ENCODE measurements at places on chromosomes 2 and 18. TPM values are rescaled to one million over a fixed set of nuclear protein-coding genes. Genes with fewer than 3 reads are reported as not detected.

DNA sequence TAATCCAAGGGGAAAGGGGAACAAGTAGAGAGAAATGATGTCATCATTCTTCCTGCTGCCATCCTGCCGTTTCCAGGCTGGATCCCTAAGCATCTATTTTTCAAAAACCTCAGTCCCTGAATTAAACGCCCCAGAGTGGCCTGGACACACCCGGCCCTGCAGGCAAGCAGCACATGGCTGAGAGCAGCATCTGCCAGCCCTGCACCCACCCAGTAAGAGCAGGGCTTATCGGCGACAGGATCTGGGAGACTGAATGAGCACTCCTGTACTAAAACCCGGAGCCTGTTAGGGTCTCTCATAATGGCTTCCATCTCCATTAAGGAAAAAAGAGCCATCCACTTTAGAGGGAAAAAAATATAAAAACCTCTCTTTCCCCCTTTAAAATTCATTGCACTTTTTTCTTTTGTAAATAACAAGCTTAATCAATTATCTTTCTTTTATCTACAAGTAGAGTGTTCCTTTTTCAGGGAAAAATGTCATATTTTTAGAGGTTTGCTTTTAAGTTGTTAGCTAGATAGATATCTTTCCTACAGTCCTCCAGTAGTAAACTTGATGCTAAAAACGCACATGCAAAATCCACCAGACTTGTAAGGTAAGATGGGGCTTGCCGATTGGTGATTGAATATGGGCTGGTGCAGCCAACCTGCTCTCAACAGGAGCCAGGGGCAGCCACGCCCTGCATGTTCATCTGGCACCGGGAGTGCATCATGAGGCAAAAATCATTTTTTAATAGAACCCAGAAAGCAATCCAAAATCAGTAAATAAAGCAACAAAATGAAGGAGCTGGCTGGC is 457.8 kb downstream of the EIPR1 start:
- no peak for DNase-seq

GRCh38 chr2:239910851-239911640 is 114.1 kb downstream of the NDUFA10 start:
- no peak for DNase-seq

GRCh38 chr2:109676346-109676902 is 62.3 kb downstream of the SOWAHC start:
- DNase-seq: no peak

GRCh38 chr2:54275541-54275940 is 19.5 kb upstream of the TSPYL6 start:
- no peak for DNase-seq

DNA sequence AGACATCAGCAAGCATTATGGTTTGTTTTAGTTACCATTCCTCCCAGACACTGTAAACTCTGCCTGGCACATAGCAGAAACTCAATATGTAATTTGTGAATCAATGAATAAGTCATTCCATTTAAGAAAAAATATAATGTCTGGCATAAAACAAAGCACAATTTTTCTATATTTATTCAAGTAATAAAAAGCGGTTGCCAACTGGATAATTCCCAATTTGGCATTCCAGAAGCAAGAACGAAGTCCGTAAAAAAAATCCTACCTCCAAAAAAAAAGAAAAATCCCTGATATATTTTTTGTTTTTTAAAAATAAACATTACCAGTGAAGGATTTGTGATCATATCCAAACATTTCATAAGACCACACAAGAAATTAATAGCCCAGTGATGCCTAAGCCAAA is 351.3 kb upstream of the LRRTM4 start:
- no peak for DNase-seq

DNA sequence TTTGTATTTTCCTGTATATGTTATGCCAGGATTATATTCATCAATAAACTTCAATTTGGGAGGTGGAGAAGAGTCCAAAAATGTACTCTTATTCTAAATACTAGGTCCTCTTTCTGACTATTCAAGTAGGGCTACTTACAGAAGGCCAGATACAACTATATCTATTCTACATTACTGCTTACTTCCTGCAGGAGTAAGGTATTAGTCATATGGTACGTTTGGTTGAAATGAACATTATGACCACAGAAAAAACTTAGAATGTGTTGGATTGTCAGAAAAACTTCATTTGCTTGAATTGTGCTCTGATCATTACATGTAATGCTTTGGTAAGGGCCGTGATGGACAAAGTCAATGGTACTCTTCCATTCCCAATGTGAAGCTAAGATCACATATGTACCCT is 35.0 kb downstream of the STAT4 start:
- DNase-seq: no peak

DNA sequence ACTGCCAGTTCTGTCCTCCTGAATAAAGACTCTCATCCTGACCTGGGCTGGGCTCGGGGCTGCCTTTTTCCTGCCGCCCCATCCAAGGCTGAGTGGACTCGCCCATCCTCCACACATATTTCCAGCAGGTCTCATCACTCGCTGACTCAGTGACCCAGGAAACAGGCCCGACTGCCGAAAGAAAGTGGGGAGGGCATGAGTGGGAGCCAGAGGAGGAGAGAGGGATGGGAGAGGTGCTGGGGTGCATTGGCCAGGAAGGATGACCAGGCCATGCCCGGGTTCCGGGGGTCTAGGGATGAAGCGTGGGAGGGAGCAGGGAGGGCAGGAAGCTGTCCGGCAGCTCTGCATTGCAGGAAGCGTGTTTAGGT is 66.7 kb downstream of the TWIST2 start:
- peak; percentile 60 for DNase-seq

- no peak for DNase-seq
Observed at GRCh38 chr18:47262301-47263149, 11.1 kb upstream of the SKOR2 start.

- DNase-seq: no peak
Observed at GRCh38 chr2:233423552-233423860, 69.2 kb downstream of the DGKD start.

GRCh38 chr2:64857581-64858471 is 131.4 kb upstream of the SLC1A4 start:
- no peak for DNase-seq

GRCh38 chr2:97711394-97711711 is 2.0 kb upstream of the ZAP70 start:
- no peak for DNase-seq

- no peak for DNase-seq
Observed at GRCh38 chr2:144995482-144995881, 475.6 kb upstream of the ZEB2 start.

GRCh38 chr2:241214209-241214608 is 25.7 kb downstream of the ANO7 start:
- no peak for DNase-seq

DNA sequence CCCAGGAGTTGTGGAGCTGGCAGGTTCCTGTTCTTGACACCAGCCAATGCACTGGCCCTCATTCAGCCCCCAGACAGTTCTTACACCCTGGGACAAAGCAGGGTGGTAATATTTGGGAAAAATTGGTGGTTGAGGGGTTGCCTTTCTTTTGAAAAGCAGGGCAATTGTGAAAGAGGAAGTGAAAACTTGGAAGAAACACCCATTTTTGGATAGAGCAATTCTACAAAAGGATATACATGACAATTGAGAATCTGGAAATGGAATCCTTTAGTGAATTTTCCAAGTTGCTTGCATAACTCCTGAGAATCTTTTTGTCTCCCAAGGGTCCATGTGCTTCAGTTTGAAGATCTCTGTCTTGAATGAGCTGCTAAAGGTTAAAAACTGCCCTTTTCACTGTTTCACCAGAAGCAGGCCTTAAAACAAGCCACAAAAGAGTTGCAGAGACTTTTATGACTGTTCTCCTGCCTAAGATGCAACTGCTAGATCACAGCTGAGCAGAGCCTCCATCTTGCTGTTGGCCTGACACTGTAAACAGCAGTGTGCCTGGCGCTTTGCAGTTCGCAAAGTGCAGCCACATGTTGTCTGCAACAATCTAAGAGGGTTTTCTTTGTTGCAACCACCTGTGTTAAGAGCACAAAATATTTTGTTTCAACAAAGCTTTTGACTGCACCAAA is 11.8 kb downstream of the COL4A4 start:
- DNase-seq: no peak

- no peak for DNase-seq
Observed at GRCh38 chr2:194672994-194673393, 984.0 kb upstream of the SLC39A10 start.

- no peak for DNase-seq
Observed at GRCh38 chr2:34998741-34999140, 1356.8 kb upstream of the CRIM1 start.

DNA sequence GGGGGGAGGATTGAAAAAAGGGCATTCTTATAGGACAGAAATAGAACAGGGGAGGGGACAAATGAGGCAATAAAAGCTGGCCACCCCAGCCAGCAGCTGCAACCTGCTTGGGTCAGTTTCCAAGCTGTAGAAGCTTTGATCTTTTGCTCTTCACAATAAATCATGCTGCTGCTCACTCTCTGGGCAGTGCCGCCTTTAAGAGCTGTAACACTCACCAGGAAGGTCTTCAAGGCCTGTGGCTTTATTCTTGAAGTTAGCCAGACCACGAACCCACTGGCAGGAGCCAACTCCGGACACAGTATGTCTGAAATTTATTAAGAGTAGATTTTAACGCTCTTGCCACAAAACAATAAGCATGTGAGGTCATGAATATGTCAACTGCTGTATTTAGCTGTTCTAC is 649.9 kb upstream of the RAB6C start:
- no peak for DNase-seq

DNA sequence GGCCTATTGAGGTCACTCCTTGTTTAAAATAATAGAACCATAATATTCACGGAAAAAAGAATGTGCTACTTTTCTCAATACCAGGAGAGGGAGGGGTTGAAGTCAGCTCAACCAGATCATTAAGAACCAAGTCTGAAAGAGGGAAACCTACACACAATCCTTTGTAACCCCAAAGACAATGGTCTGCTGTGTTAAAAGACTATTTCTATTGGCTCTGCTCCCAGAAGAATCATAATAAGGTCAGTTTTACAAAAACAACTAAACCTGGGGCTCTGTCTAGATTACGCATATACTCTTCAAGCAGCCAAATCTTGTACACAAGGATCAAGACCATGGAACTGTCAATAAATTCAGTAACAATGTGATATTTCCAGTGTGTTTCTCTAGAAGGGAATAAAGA is 177.2 kb upstream of the CRIM1 start:
- DNase-seq: no peak

DNA sequence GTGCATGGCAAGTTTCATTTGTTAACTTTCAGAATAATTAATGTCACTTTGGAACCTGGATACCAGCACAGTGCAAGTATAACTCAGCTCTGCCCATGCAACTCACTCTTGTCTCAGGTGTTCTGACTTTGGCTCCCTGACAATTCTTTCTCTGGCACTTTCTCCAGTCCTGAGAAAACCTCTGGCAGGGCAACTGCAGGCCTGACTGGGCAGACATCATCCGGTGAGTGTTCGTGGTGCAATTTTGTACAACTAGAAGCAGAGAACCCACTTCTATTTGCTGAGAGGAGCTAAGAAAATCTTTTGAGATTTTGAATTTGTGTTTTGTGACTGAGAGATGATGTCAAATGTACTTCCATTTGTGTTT is 143.0 kb downstream of the AQP4 start:
- no peak for DNase-seq

GRCh38 chr18:26868968-26869586 is 3.6 kb upstream of the AQP4 start:
- DNase-seq: no peak

DNA sequence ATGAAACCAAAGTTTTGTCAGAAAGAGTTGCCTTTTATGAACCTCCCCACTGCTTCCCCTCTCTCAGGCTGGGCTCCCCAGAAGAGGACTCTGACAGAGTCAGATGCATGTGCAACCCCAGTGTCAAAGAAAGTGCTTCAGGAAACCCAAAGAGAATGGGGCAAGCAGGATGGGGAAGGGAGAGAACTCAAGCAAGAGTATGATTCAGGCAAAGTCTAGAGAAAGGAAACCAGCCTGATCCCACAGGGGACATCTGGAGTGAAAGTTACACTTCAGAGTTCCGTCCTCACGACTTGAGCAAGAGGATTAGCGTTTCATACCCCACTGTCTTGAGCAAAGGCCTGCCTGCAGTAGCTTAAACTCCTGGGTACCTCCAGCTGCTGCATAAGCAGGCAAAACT is 51.8 kb upstream of the EPC2 start:
- no peak for DNase-seq

GRCh38 chr2:175872721-175873120 is 129.3 kb downstream of the LNPK start:
- DNase-seq: no peak

GRCh38 chr18:48924630-48925490 is 25.9 kb downstream of the SMAD7 start:
- peak; percentile 20 for DNase-seq

DNA sequence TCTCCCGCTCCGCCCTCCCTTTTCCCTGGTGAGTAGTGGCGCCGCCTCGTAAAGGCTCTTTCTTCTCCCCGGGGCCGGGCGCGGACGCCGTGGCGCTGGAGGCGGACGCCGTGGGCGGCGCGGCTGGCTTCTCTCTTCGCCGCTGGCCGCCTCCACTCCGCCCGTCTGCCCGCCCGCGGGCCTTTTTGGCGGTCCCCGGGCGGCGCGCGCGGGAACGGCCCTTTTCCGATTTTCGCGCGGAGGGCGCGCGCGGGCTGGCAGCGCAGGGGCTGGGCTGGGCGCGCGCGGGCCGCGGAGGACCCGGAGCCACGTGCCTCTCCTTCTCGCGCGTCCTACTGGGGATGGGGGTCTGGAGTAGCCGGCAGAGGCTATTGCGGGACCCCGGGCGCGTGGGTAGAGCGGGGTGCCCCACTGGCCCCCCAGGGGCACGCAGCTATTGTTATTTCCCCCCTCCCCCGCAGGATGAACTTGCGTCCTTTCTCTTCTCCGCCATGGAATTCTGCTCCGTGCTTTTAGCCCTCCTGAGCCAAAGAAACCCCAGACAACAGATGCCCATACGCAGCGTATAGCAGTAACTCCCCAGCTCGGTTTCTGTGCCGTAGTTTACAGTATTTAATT is 472 bp downstream of the SLC20A1 start:
- peak; percentile 42 for DNase-seq

DNA sequence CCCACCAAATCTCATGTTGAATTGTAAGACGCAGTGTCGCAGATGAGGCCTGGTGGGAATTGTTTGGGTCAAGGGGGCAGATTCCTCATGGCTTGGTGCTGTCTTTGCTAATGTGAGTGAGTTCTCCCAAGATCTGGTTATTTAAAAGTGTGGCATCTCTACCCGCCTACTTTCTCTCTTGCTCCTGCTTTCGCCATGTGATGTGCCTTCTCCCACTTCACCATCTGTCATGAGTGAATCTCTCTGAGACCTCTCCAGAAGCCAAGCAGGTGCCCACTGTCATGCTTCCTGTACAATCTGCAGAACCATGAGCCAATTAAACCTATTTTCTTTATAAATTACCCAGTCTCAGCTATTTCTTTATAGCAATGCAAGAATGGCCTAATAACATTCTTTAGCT is 246.6 kb upstream of the CDH20 start:
- DNase-seq: no peak

MC4R gene
- total RNA-seq: not detected

LRRC30 gene
- not detected for total RNA-seq

KCNE4 gene
- total RNA-seq: 3.1 TPM

ALPG gene
- 0.03 TPM for total RNA-seq

SLC9A4 gene
- total RNA-seq: not detected

C2orf72 gene
- total RNA-seq: 0.41 TPM

SRD5A2 gene
- not detected for total RNA-seq

GCA gene
- total RNA-seq: 6.8 TPM

SLC5A7 gene
- not detected for total RNA-seq

IL1R2 gene
- not detected for total RNA-seq

TDRD15 gene
- not detected for total RNA-seq

AQP12A gene
- not detected for total RNA-seq

SETBP1 gene
- 12.6 TPM for total RNA-seq

LTBP1 gene
- 8.7 TPM for total RNA-seq

TFCP2L1 gene
- total RNA-seq: not detected

SULT1C2 gene
- not detected for total RNA-seq

GPATCH11 gene
- 15.5 TPM for total RNA-seq

CNDP1 gene
- not detected for total RNA-seq

PRKAG3 gene
- total RNA-seq: not detected

LRP1B gene
- total RNA-seq: 0.08 TPM

IAH1 gene
- total RNA-seq: 89.3 TPM

GALNT14 gene
- 0.21 TPM for total RNA-seq
